ENCODE measurements at places on chromosomes 6 and 20.

DNA sequence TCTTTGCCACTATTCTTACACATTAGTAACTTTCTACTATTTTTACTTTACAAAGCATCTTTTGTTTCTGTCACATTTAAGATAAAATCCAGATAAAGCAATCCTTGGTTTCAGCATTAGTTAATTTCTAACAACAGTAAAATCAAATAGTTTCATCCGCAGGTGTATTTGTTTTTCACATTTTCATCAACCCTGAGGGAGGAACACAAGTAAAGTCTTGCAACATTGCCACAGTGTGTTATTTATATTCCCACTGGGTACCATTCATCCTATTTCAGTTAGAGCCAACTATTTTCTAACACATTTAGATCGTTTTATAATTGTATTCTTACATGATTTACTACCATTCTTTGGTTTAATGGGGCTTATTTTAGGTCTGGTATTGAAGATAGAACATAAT lies 908.7 kb upstream of the CITED2 start:
- no peak for DNase-seq

DNA sequence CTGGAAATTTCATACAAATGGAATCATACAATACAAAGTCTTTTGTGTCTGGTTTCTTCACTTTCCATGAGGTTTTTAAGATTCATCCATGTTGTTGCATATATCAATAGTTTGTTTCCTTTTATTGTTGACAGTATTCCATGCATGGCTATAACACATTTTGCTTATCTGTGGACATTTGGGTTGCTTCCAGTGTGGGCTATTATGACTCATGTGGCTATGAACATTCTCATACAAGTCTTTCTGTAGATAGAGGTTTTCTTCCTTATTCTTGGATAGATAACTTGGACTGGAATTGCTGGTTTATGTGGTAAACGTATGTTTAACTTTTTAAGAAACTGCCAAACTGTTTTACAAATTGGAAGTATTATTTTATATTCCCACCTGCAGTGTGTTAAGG lies 30.0 kb upstream of the KIF6 start:
- DNase-seq: no peak

DNA sequence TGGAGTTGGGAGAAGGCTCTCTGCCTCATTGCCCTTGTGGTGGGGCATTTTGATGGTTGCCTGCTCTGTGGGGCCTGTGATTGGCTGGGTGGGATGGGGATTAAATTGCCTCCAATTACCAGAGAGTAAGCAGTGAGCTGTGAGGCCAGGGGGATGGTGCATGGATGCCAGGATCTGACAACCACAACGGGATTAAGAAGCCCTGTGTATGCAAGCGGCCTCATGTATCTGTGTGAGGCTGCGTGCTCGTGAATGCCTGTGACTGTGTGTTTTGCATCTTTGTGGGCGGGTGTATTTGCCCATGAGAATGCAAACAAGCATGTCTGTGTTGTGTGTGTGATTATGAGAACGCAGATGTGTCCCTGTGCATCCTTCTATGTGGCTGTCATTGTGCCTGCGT lies 46.1 kb downstream of the CD40 start:
- DNase-seq: no peak

- no peak for DNase-seq
Measured at GRCh38 chr20:1555952-1556351, 1.6 kb downstream of the SIRPD start.

- peak; percentile 12 for DNase-seq
Measured at GRCh38 chr6:109783250-109783986, 92.3 kb downstream of the FIG4 start.

DNA sequence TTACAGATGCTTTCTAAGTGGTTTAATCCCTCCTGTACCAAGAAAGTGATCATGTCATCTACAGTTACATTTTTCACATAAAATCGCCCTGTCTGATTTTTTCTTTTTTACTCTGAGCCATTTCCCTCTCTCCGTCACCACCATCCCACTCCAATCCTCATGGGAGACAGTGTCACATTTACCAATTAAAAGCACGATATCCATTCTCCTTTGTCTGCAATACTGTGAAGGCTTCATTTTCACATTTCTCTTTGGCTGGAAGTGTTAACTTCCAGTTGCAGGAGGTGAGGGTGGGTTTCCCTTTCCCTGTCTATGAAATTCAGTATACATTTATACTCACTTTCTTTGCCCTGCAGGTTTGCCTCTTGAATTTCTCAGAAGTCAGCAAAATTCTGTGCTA lies 372.7 kb upstream of the CNR1 start:
- no peak for DNase-seq

DNA sequence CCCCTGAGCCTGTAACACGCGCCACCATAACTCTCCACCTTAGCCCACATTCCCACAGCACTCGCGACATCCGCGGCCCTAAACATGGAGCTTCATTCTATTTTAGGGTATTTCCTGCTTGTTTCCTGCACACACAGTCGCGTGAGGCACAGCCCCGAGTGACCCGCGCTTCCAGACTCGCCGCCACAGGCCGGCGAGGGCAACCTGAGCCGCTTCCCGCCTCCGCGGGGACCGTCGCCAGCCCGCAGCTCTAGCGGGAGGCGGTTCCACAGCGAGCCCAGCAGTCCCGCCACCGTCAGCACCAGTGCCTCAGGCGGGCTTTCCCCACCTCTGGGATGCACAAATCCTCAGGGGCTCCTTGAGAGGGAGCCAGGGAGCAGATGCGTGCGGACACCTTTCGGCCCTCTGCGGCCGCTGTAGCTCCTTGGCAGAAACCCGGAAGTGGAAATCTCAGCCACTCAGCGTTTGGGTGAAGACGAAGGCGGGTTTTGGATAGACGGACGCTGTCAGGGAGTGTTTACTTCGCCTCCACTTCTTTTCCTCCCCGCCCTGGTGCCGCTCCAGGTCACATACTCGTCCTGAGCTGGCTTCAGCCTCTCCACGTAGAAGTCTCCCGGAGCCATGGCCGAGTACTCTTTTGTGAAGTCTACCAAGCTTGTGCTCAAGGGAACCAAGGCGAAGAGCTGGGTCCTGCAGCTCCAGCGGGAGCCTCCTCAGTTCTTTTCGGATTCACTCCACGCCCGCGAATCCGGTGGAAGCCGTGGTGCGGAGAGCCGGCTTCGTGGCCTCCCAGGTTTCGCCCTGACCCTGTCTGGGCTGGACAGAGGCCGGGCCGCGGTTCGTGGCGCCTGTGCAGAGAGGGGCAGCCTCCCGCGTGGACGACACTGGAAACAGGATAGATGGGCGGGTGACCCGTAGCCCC lies 2177.4 kb upstream of the DEFB115 start:
- DNase-seq: peak; percentile 51

DNA sequence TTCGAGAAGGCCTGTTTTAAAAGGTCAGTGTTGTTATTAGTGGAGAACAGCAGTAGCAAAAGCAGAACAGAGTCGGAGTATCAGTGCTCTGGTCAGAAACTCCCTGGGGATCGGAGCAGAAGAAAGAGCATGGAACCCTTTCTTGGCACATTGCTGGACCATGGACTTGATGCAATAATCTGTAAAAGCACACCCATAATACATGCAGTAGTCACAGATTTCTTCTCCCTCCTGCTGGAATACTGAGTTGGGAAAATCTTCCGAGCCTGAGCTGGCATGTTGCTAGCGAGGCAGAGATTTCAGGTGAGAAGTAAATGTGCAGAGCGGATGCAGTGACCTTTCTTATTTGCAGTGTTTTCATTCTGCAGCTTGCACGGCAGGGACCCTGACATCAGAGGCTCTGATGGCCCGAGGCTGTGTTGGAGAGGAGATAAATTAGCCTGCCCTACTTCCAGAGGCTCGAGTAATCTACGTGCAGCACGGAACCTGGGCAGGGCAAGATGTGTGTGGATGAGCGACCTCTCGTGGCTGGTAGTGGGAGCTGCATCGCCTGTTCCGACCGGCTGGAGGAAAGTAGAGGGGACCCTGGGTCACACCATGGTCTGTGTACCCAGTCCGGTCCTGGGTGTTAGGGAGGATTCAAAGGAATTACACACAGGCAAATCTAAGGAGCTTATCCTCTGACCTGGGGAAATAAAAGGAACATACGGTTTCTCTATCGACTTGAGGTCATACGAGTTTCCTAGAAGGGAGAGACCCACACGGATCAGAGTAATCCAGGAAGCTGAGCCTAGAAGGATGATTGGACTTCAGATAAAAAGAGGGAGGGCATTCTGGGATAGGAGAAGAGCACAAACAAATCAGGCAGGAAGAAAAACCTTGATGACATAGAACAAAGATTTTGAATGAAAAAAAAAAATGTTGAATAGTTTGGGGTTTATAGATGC lies 137.0 kb upstream of the STMND1 start:
- DNase-seq: peak; percentile 78

DNA sequence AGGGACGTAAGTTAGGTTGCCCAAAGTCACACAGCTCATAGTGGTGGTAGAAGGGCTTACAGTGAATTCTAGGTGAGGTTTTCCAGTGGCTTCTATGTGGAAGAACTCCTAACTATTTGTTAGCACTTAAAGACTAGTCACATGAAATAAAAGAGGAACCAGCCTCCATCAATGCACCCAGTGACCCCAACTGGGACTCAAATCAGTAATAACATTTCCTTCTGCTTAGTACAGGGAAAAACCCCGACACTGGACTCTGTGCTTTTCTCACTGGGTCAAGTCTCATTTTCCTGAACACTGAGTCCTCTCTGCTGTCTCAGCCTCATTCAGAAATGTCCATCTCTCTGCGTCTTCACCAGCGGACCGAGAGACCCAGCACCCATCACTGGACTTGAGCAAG lies 89.2 kb downstream of the SLC22A23 start:
- no peak for DNase-seq

- DNase-seq: no peak
Measured at GRCh38 chr6:18350712-18351111, 36.4 kb upstream of the RNF144B start.

DNA sequence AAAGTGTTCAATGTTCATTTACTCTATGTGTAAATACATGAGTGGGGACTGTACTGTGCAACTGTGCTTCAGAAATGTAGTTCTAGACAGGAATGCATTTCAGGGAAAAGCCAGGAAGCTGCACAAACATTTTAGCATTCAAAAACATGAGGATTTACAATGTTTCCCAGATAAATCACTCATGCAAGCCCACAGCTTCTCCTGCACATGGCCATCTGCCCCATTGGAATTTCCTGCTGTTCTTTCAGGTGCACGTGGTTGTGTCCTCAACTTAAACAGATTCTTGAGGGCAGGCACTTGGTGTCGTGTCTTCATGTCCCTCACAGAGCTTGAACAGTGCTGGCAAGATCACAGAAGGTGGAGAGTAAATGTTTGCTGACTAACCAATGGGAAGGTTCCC lies 101.5 kb downstream of the UNC5CL start:
- no peak for DNase-seq

- DNase-seq: no peak
Measured at GRCh38 chr6:16939839-16940238, 162.0 kb upstream of the STMND1 start.
